ENCODE measurements at places on chromosomes 6 and 20.

DNA sequence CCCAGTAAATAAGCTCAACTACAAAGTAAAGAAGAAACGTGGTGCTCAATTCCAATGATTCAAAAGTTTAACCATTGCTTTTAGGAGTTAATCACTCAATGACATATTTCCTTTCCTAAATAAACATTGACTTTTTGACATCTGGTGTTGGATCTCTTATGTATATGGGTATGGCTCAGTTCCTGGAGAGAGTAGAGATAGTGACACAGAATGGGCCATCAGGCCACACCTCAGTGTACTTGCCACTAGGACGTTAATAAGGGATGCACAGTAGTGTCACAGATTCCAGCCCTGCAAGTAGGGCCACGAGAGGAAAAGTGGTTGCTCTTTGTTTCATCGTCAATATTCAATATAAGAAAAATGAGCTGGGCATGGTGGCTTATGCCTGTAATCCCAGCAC is 48.9 kb upstream of the TXNDC5 start:
- no peak for DNase-seq
- no peaks in the 10 kb centered on the region for H3K27me3 ChIP-seq
- no peaks in the 10 kb centered on the region for H3K36me3 ChIP-seq
- H3K27ac ChIP-seq = no peak overlapping the region
- H3K4me3 ChIP-seq = no peak overlapping the region

GRCh38 chr6:150313781-150314180 is 55.0 kb upstream of the IYD start:
- no peak overlapping the region for H3K27ac ChIP-seq
- H3K27me3 ChIP-seq = no peaks in the 10 kb centered on the region
- no peak for DNase-seq
- no peaks in the 10 kb centered on the region for H3K36me3 ChIP-seq
- no peak overlapping the region for H3K4me3 ChIP-seq

DNA sequence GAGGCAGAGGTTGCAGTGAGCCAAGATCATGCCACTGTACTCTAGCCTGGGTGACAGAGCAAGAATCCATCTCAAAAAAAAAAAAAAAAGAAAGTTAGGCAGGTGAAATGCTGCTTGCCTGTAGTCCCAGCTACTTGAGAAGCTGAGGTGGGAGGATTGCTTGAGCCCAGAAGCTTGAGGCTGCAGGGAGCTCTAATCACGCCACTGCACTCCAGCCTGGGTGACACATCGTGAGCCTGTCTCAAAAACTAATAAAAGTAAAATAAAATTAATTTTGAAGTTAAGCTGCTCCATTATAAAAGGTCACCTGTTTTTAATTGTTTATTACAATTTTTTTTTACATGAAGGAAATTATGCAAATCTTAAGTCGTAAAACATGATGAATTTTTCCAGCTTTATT is 23.2 kb upstream of the SAMHD1 start:
- no peak for DNase-seq
- H3K27me3 ChIP-seq = no peaks in the 10 kb centered on the region
- no peaks in the 10 kb centered on the region for H3K36me3 ChIP-seq
- H3K27ac ChIP-seq = no peak overlapping the region
- no peak overlapping the region for H3K4me3 ChIP-seq
- H3K4me1 ChIP-seq = no peaks in the 10 kb centered on the region

GRCh38 chr6:139777202-139777970 is 402.9 kb upstream of the CITED2 start:
- no peaks in the 10 kb centered on the region for H3K4me1 ChIP-seq
- no peak overlapping the region for H3K27ac ChIP-seq
- no peak for DNase-seq
- H3K4me3 ChIP-seq = no peak overlapping the region
- H3K36me3 ChIP-seq = no peaks in the 10 kb centered on the region

GRCh38 chr6:12410946-12411345 is 120.8 kb downstream of the EDN1 start:
- no peaks in the 10 kb centered on the region for H3K4me1 ChIP-seq
- no peak for DNase-seq
- H3K4me3 ChIP-seq = no peak overlapping the region
- H3K36me3 ChIP-seq = no peaks in the 10 kb centered on the region

GRCh38 chr6:36848658-36849441 is 9.6 kb upstream of the CPNE5 start:
- H3K27me3 ChIP-seq = no peaks in the 10 kb centered on the region
- no peaks in the 10 kb centered on the region for H3K36me3 ChIP-seq
- H3K4me3 ChIP-seq = peak overlapping the region; percentile 50
- DNase-seq = peak; percentile 74

DNA sequence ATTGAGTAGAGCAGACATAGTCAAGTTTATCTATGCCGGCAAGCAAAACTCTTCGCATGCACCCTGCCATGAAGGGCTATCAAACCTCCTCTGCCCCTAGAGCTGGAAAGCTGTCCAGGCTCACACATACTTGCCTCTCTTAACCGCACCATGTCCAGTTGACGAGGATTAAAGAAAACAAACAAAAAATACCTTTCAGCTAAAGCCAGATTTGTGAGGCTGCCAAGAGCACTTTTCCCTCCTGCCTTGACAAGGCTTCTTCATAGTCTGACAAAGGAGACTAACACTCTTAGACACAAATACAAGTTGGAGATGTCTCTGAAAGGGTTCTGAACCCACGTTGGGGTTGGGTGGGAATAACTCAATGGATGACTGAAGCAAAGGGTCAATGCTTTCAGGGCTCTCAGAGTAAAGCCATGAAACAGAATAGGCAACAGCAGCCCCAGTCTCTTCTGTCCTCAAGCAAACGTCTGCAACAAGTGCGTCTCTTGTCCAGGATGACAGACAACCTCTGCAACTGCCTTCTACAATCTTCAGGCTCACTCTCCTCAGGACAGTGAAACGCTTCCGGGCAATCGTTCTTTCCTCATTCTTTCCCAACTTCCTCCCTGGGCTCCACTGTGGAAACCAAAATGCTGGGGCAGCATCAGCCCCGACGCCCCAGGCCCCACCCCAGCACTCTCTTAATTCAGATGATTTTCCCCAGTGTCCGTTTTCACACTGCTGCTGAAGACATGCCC is 57.8 kb downstream of the AGPAT4 start:
- H3K4me1 ChIP-seq = no peaks in the 10 kb centered on the region
- no peaks in the 10 kb centered on the region for H3K27me3 ChIP-seq
- no peak overlapping the region for H3K27ac ChIP-seq

DNA sequence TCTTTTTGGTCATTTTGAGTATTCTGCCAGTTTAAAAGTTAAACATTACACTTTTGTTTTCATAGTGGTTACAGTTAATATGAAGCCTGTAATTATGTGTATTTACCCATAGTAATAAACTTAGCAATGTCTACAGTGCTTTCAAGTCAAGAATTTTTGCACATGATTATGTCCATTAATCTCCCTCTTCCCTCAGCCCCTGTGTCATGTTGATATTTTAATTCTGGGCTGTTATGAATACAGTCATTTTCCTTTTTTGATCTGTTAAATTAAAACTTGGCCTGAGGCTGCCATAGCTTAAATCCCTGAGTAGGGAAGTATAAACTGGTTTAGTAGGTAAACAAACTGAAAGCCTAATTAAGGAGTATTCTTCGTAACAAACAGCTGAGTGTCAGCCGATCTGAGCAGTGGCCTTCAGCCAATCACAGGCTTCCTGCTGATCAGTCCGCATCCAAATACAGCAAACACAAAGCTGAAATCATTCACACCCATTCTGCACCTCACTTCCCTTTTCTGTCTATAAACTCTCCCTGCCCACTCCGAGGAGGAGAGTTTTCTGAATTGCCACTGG is 9.5 kb upstream of the SFT2D1 start:
- H3K27ac ChIP-seq = no peak overlapping the region
- no peak for DNase-seq
- H3K36me3 ChIP-seq = no peaks in the 10 kb centered on the region
- no peak overlapping the region for H3K4me3 ChIP-seq
- no peaks in the 10 kb centered on the region for H3K4me1 ChIP-seq

DNA sequence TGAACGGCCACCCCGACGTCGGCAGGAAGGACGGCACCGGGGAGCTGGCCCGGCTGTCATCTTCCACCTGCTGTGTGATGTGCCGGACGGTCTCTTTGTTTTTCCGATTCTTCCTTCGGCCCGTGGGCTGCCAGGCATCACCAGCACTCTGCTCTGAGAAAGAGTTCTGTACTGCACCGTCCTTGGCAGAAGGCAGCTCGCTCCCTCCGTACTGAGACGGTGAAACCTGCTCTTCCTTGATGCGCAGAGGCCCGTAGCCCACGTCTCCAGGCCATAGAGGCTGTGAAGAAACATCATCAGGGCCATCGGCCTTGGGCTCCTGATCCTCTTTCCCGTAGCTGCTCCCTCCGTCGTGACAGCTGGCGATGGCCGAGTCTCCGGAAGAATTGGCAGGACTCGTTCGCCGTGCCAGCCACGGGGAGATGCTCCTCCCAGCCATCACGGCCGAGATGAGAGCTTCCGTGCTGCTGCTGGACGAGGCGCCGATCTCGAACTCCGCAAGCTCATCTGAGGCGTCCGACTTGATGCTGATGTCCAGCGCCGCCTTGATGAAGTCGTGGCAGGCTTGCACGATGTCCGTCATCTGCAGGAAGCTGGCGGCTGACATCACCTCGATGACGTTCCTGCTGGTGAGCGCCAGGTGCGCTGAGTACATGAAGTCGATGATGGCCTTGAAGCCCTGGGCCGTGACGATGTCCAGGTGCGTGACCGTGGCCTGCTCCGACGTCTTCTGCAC is 41.1 kb downstream of the ZBTB46 start:
- no peak for DNase-seq
- H3K36me3 ChIP-seq = no peaks in the 10 kb centered on the region
- peak overlapping the region; percentile 81 for H3K27ac ChIP-seq
- H3K4me1 ChIP-seq = no peaks in the 10 kb centered on the region

- no peak overlapping the region for H3K4me3 ChIP-seq
- H3K36me3 ChIP-seq = no peaks in the 10 kb centered on the region
- no peak for DNase-seq
- no peak overlapping the region for H3K27ac ChIP-seq
- H3K27me3 ChIP-seq = no peaks in the 10 kb centered on the region
- no peaks in the 10 kb centered on the region for H3K4me1 ChIP-seq
These were observed 49.2 kb downstream of the CDKAL1 start for GRCh38 chr6:20583444-20583800.

GRCh38 chr6:6597682-6598081 is 9.2 kb downstream of the LY86 start:
- no peaks in the 10 kb centered on the region for H3K36me3 ChIP-seq
- no peaks in the 10 kb centered on the region for H3K4me1 ChIP-seq
- H3K27me3 ChIP-seq = no peaks in the 10 kb centered on the region
- no peak for DNase-seq

- H3K27me3 ChIP-seq = no peaks in the 10 kb centered on the region
- H3K27ac ChIP-seq = peak overlapping the region; percentile 73
These were observed 336 bp upstream of the LY6G5C start for GRCh38 chr6:31681135-31681671.

- H3K4me3 ChIP-seq = peak overlapping the region; percentile 80
- no peaks in the 10 kb centered on the region for H3K4me1 ChIP-seq
- DNase-seq = no peak
- no peak overlapping the region for H3K27ac ChIP-seq
- H3K27me3 ChIP-seq = no peaks in the 10 kb centered on the region
These were observed 30.1 kb downstream of the SF3B5 start for GRCh38 chr6:144065213-144065660.

DNA sequence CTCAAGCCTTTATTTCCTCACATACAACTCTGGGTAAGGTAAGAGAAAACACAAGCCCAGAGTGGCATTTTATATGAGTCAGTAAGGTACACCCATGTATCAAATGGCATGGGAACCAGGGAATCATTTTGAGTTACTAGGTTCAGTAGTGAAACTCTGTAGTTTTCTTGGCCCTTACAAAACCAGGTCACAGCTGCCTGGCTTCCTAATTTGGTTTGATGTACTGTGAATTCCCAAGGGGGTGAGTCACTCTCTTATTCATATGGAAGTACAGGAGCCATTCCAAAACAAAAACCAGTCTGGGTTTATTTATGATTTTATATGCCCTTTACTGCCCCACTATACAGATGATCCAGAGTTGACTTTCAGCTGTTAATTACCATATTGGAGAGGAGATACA is 70.7 kb downstream of the PDE7B start:
- H3K4me3 ChIP-seq = no peak overlapping the region
- no peaks in the 10 kb centered on the region for H3K4me1 ChIP-seq
- DNase-seq = no peak
- H3K36me3 ChIP-seq = no peaks in the 10 kb centered on the region
- no peaks in the 10 kb centered on the region for H3K27me3 ChIP-seq
- H3K27ac ChIP-seq = peak overlapping the region; percentile 5

DNA sequence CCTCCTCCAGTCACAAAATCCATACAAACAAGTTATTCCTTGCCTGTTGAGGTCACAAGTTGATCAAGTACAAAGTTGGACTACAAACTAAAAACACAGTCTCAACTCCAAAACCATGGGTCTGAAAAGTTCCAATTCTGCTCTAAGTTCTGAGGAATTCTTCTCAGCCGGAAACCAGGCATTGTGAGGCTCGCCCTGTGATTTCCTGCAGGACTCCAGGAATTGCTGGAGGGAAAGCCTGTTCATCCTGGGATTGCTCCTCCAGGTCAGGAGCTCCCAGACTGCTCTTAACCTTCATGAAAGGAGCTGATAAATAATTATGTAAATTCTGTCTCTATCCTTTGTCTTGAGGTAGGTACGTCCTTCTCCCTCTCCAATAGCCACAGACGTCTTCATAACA is 8.5 kb downstream of the TRAM2 start:
- no peaks in the 10 kb centered on the region for H3K4me1 ChIP-seq
- no peaks in the 10 kb centered on the region for H3K36me3 ChIP-seq
- DNase-seq = no peak
- H3K27ac ChIP-seq = peak overlapping the region; percentile 54

- H3K36me3 ChIP-seq = no peaks in the 10 kb centered on the region
- peaks cover 5% of the 10 kb centered on the region for H3K4me1 ChIP-seq
- peak within 1 kb of the TSS; percentile 75 for H3K4me3 ChIP-seq
- H3K27me3 ChIP-seq = no peaks in the 10 kb centered on the region
These were observed at the start of gene ZSCAN31 for GRCh38 chr6:28335564-28336283. Gene ZSCAN31 (minus strand): TSS chr6:28336148. CDS start chr6:28329683, 6,465 bp downstream.

DNA sequence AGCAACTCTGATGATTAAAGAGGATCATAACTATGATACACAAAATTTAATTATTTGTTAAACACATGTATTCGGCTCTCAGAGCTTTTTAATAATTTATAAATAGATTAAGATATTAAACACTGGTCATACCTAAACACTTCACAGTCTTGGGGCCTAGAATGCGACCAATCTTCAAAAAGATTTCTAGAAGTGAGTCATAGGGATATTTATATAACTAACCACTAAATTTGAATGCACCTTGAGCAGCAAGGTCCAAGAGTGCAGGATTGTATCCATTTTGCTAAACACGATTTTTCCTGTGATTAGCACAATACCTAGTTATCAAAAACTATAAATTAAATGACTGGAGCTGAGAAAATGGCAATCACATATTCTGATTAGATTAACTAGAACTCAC is 709.3 kb downstream of the EPHA7 start:
- no peak overlapping the region for H3K27ac ChIP-seq
- no peaks in the 10 kb centered on the region for H3K36me3 ChIP-seq
- no peaks in the 10 kb centered on the region for H3K4me1 ChIP-seq
- no peaks in the 10 kb centered on the region for H3K27me3 ChIP-seq
- no peak overlapping the region for H3K4me3 ChIP-seq
- DNase-seq = no peak
